ENCODE measurements at places on chromosomes 16 and 17.

DNA sequence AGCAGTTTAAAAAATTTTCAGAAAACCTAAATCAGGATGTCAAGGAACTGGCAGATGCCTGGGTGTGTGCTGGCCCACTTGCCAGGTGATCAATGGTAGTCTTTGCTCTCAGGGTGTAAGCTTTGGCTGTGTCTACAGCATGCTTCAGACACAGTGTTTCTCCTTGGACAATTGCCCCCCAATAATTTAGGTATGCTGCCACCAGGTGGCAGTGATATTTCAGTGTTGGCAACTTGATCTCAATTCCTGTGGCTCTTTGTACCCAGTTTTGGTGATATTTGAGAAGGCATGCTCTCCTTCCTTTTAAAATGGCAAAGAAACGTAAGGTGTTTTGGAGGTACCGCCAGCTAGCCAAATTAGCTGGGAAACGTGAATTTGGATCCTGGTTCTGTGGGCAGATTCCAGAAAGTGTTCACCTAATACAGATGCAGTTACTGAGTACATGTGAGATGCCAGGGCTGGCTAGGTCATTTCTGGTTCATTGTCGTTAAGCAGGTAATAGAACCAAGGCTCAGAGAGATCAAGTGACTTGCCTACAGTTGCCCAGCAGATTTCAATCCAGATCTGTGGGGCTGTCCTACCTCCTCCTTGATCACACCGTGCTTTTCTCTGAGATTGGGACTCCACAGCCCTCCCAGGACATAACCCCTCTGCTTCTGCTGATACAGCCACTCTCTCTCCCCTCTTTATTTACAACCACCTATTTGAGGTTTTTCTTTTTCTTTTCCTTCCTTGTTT lies 155.6 kb upstream of the PLCG2 start:
- peak; percentile 69 for DNase-seq

- DNase-seq = no peak
Observed at GRCh38 chr17:8844229-8845218, 22.9 kb downstream of the PIK3R6 start.

DNA sequence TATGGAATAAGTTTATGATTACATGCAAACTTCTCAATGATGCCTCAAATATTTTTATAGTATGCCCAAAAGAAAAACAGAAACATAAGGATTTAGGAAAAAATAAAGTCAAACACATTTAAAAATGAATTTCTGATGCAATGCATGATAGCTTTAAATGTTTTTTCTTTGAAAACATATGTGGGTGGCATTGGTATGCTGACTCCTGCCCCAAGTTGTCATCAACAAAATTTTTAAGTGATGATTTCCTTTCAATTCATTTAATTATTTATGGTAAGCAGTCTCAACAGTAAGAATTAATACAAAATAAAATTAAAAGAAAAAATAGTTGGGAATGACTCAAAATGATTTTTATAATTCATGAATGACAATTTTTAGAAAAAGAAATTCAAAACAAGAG lies 104.9 kb downstream of the CEP112 start:
- no peak for DNase-seq

DNA sequence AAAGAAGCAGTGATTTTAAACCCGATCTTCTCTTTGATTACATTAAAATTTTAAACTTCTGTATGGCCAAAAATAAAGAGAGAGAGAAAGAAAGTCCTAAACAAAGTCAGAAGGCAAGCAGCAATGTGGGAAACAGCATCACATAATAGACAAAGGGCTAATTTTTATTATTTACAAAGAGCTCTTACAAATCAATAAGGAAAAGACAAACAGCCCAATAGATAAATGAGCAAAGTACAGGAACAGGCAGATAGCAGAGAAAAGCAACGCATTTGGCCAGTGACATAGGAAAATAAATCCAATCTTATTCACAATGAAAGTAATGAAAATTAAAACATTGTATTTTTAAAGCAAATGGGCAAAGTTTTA lies 93.1 kb downstream of the SALL1 start:
- DNase-seq = no peak

- DNase-seq = no peak
Observed at GRCh38 chr16:252366-253337, 18.0 kb downstream of the FAM234A start.

GRCh38 chr17:77164483-77165091 lies 23.8 kb downstream of the SEC14L1 start:
- DNase-seq = peak; percentile 98

DNA sequence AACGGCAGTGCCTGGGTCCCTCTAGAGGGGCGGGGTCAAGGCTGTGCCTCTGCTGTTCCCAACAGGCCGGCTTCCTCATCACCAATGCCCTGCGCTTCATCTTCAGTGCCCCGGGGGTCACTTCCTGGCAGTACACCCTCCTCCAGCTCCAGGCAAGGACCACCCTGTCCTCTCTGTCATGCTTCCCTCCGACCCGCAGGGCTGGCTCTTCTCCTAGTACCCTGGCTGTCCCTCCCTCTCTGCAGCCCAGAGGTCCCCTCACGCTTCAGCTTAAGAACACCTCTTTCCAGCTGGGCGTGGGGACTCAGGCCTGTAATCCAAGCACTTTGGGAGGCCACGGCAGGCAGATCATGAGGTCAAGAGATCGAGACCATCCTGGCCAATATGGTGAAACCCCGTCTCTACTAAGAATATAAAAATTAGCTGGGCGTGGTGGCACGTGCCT lies 25.8 kb downstream of the CASKIN2 start:
- no peak for DNase-seq

GRCh38 chr16:81232740-81233367 lies 5.6 kb upstream of the BCO1 start:
- no peak for DNase-seq

DNA sequence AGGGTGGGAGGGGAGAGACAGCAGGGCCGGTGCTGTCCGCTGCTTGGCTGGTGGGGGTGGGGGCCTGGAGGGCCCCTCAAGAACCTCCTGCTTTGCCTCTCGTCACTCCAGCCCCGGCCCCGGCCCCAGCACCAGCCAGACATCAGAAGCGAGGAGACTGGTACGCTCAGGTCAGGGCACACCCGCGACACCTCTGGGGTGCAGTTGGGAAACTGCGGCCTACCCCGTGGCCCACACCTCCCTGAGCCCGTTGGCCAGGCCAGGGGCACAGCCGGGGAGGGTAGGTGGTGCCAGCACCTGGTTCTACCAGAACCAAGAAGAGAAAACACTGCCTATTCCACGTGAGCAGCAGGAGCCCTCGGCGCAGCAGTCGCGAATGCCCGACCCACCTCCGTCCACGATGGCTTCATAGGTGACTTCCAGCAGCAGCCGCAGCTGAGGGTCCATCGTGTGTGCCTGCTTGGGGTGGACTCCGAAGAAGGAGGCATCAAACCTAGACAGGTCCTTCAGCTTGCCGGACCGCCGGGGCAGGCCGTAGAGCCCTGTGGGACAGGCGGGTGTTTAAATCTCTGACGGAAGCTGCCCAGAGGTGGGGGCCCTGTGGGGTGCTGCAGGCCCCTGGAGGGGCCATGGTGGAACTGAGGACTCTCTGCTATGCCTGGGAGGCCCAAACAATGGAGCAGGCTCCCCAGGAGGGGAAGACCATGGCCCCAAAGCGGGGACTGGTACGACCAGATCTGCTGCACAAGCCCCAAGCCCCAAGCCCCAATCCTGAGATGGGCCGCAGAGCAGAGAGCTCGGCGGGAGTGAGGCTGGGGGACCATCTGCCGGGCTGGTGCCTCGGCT lies 2.9 kb downstream of the FASN start:
- DNase-seq = no peak

DNA sequence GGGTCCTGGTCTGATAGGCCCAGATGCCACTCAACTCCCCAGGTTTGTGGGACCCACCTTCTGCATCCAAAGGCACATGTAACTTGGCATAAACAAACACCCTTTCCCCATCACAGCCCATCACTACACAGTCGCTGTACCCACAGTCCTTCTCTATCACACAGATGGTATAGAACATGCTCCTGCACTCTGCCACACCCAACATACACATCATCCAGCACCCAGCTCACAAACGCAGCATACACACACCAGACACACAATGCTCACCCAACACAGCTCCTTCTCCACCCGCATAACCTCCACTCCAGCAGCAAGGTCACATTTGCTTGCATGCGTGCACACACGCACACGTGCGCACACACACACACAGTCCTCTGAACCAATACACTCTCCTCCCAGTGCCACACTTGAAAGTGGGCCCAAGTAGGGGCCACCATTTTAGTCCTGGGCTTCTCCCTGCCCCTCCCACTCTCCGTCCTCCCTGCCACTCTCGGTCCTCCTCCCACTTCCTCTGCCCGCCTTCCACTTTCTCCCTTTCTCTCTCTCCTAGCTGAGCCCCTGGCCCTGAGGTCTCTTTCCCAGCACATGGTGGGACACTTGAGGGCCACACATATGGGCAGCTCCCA lies 8.5 kb upstream of the TMEM92 start:
- no peak for DNase-seq

- DNase-seq = no peak
Observed at GRCh38 chr17:69696650-69697049, 282.2 kb downstream of the MAP2K6 start.

DNA sequence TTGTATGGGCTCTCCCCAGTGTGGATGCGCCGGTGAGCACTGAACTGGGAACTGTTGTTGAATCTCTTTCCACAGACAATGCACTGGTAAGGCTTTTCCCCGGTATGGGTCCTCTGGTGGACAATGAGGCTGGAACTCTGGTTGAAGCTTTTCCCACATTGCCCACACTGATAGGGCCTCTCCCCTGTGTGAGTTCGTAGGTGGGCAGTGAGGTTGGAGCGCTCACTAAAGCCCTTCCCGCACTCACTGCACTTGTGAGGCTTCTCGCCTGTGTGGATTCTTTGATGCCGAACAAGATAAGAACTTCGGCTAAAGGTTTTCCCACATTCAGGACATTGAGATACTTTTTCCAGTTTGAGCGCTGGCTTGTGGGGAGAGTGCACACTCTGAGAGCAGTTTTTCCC lies 17.8 kb downstream of the ZSCAN32 start:
- DNase-seq = no peak

GRCh38 chr16:84362471-84362941 lies 5.8 kb upstream of the ATP2C2 start:
- peak; percentile 88 for DNase-seq

DNA sequence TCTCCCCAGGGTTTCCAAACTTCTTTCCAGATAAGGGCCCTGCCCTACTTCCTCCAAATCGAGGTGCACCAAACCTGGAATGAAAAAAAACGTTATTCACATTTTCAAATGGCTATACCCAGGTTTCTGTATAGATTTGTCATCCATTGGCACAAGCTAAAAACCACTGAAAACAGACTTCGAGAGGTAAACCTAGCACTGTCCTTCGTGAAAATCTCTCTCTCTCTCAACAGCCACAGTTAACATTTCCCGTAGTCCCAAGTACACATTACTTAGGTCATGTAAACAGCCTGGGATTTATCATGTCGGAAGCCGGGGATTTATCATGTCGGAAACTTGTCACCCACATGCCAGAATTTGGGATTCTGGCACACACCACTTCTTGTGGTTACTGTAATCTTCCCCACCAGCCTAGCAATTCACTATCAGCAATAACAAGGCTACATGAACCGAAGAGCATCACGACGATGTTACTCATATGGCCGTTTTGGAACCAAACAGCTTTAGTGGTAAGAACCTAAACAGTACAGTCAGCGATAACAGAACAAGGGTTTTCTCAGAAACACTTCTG lies 1.2 kb downstream of the DDX5 start:
- DNase-seq = no peak

DNA sequence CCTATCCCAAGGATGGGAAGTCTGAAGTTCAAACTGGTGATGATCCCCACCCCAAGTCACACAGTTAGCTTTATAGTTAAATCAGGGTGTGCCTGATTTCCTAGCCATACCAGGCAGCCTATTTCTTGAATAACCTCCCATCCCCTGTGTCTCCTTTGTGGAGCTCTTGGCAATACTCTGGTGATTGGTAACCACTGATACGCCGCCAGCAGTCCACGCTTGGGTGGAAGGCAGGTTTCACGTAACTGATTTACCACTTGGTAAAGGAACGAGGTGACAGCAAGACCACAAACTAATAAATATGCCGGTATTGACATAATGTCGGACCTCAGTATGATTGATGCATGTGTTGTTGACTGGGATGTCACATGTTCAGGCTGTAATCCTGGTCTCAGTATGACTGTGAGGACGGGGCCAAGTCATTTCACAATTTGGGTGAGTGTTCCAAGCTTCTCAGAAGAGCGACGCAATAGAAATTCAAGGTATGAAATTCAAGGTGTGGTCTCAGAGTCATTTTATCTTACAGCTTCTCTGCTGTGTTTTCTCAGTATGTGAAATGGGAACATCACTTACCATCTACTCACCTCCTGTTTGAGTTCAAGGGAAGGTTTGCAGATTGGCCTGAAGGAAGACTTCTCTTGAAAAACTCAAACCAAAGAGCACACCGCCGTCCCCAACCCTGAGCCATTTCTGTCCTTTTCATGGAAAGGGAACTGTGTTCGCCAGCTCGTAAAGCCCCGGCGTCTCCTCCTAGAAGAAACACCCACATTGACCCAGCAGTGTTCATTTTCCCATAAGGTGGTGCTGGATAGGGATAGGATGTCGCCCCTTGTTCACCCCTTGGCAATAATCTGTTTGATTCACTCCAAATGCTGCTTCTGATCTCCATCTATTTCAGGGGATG lies 678.9 kb downstream of the WWOX start:
- DNase-seq = no peak

DNA sequence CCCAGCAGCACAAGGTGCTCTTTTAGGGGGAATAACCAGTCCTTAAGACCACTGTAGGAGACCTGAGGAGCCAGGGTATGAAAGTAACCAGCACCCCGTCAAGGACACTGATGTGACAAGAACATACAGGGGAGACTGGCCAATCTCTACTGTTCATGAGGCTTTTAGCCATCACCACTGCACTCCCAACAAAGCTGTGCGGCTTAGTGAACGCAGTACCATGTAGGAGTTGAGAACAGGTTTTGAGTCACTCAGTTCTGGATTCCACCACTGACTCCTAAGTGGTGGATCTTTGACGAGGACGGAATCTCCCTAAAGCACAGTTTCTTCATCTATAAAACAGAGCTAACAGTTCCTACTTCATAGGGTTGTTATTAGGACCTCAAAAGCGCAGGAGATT lies 26.8 kb downstream of the COG4 start:
- DNase-seq = no peak

DNA sequence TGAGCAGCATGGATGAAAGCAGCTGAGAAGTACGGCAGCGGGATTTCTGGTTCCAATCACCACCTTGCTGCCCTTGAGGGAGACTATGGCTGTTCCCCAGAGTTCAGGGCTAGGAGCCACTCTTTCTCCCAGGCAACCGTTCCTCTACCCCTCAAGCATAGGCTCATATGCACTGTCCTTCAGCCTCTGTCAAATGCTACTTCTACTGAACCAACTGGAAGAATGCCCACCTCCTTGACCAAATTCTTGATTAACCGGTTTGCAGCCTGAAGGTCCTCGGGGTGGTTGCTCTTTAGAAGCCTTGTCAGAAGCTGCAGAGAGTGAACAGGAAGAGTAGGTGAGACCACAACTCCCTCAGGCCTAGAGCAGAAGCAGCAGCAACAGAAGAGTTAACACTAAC lies 23.8 kb downstream of the GGA2 start:
- no peak for DNase-seq

DNA sequence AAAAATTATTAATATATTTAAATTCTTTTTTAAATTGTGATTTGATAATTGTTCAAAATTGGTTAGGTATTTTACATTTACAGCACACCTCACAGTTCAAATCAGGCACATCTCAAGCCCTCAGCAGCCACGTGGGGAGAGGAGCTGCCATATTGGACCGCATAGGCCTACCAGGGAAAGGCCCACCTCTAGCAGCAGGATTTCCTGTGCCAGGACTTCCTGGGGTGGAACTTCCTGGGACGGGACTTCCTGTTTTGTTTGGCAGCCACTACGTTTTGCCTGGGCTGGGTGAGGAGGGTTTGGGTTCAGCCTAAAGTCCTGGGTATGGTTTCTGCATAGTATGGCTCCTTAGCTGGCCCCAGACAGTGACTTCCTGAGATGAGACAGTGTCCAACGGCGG lies 298.5 kb upstream of the FOXF1 start:
- no peak for DNase-seq

Measured in NCI-H69 (cell line).